Osteocyte (in vitro differentiated cells): ENCODE measurements at places on chromosomes 7 and 10. TPM values are rescaled to one million over a fixed set of nuclear protein-coding genes. Genes with fewer than 3 reads are reported as not detected.

PDE6C gene
- not detected in 2 replicates for total RNA-seq

BLNK gene
- total RNA-seq: not detected in 2 replicates

ZNF853 gene
- total RNA-seq: 18.2 and 18.3 TPM in 2 replicates

HTR5A gene
- total RNA-seq: not detected in 2 replicates

SEM1 gene
- total RNA-seq: 38.3 and 46.5 TPM in 2 replicates
